Vagina (tissue), 2 donors: ENCODE measurements at places on chromosomes 16 and 17.
A peak's percentile ranks its signal among the peaks of the same experiment; 100 is the strongest.

- no peak for DNase-seq
Observed at GRCh38 chr17:40417609-40418427, at the start of gene TOP2A. Gene TOP2A (minus strand): TSS chr17:40417896. CDS start chr17:40417791, 105 bp downstream.

GRCh38 chr16:79261481-79261940 is 339.0 kb downstream of the MAF start:
- no peak for DNase-seq

GRCh38 chr17:29582254-29582765 is 7.1 kb downstream of the GIT1 start:
- DNase-seq: no peak

- no peak for DNase-seq
Observed at GRCh38 chr16:78091419-78091818, 8.0 kb upstream of the WWOX start.

DNA sequence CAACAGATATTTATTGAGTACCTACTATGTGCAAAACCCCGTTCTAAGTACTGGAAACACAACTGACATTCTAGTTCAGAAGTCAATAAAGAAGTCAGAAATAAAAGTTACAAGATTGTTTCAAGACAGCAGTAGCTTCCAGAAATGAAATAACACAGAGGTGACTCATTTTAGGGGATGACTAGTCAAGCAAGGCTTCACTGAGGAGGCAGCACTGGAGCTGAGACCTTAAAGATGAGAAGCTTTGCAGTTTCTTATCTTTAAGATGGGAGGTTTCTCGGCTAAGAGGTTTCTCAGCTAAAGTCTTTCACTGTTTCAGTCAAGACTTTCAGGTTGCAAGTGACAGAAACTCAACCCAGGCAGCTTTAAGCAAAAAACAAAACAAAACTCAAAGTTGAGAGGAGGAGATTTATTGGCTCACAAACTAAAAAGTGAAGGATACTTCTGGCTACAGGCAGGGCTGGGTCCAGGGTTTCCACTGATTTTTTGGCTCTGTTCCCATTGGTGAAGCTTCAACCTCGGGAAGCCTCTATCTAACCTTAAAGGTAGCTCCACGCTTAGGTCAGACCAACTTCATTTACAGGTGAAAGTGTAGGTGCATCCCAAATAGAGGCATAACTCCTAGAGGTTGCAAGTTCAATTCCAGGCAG is 7.4 kb upstream of the MMP2 start:
- DNase-seq: no peak

GRCh38 chr16:83356266-83356665 is 451.5 kb upstream of the HSBP1 start:
- DNase-seq: no peak

GRCh38 chr16:31471875-31472708 is at the start of gene TGFB1I1:
Gene TGFB1I1 (plus strand): TSS chr16:31472152. CDS start chr16:31472189, 37 bp downstream.
- no peak for DNase-seq

GRCh38 chr16:61606581-61606980 is 429.7 kb downstream of the CDH8 start:
- DNase-seq: no peak

DNA sequence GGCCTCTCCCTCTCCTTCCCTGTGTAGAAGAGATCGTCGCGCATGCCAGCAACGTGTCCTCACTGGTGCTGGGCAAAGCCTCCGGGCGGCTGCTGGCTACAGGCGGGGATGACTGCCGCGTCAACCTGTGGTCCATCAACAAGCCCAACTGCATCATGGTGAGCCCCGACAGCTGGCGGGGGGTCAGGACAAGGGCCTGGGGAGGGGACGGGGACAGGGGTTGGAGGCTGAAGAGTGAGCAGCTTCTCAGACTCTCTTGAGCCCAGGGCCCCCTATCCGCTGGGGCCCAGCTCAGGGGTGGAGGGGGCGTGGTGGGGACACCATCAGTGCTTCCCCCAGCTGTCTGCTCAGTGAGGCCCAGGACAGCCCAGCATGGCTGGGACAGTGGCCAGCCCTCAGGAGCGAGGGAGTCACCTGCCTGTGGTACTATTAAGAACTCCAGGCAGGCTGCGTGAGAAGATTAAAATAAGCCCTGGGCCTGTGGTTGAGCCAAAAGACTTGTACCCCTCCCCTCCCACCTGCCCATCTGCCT is 6.2 kb downstream of the KATNB1 start:
- no peak for DNase-seq

- no peak for DNase-seq
Observed at GRCh38 chr17:929586-929985, 50.0 kb downstream of the NXN start.

DNA sequence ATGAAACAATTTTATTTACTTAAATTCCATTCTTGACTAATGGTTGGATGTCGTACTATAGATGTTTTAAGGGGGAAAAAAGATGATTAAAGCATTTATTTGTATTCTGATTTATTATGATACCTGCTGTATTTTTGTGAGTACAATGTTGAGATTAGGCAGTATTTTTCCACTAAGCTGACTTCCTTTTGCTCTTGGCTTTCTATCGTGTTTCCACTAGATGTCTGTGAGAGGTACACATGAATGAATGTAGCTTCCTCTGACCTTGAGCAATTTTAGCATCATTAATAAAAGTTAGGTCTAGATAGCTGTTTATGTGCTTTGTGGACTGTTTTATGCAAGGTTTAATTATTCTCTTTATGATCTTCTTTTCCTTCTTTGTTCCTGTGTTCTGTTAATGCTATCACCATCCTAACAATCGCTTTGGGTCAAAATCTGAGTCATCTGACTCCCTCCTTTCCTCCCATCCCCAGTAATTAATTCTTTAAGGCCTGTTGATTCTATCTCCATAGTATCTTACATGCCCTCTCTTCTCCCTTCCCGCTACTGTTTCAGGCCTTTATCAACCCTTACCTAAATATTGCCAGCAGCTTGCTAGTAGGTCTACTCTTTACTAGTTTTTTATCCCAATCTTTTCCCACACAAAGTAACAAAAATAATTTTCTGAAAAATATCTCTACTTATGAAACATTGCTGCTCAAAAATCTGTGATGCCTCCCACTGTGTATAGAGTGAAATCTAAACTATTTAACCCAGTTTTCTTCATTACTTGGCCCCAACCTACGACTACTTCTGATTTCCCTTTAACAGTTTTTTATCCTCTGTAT is 76.0 kb downstream of the VMP1 start:
- no peak for DNase-seq

DNA sequence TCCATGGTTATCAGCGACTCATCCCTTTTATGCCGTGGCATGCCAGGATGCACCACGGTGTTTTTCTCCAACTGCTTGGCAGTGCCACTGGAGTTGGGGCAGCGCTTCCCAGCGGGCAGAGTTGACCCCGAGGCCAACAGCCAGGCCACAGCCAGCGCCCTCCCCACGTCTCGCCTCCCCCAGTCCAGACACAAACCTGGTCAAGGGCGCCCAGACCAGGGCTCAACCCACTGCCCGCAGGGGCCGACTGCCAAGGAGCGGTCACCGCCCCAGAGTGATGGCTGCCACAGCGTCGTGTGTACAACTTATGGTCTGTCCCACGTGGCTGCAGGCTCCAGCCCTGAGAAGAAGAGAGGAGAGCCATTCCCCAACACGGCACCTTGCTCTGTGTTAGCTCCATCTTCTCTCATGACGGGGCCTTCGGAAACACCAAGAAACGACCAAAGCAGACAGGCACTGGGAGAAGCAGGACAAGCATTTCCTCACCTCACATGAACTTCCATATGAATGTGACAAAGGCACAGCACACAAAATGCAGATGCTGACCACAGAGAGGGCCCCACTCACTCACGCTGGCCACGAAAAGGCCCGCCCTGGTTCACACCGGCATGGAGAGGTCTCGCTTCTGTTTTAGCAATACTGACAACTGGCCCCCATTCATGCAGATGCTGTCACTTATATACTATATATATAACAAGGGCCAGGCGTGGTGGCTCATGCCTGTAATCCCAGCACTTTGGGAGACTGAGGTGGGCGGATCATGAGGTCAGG is 27.0 kb downstream of the AXIN1 start:
- no peak for DNase-seq

GRCh38 chr17:2563061-2563460 is 30.4 kb upstream of the PAFAH1B1 start:
- peak; percentile 86 for DNase-seq

DNA sequence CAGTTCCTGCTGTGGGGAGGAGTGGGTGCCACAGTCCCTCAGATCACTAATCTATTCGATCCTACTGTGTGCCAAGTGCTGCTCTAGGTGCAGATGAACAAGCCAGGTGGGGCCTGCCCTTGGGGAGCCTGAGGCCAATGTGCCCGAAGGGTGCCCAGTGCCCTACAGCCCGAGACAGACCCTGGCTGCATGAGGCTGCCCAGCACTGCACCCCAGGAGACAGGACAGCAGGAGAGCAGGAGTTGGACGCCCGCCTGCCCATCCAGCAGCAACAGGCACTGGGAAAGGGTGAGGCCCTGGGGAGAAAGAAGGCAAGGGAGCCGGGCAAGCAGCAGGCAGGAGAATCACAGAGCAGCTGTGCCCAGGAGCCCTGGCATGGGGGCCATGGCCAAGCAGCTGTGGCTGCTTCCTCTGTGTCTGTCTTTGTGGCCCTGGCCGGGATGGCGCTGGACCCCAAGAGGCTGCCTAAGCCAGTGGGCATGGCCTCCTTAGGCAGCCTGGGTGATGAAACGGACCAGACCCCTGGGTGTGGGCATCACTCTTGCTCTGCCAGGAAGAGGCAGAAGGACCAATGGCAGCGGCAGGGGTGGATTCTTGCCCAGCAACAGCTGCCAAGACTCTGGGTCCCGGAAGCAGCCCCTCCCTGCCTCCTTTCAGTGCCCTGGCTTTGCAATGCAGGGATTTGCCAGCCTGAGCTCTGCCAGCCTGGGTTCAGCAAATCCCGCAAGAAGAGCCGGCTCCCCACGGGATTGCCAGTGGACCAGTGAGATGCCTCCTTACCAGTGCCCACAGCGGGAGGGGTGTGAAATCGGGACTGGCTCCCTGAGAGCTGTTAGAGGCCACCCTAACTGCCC is 179.6 kb upstream of the TNRC6C start:
- DNase-seq: no peak

DNA sequence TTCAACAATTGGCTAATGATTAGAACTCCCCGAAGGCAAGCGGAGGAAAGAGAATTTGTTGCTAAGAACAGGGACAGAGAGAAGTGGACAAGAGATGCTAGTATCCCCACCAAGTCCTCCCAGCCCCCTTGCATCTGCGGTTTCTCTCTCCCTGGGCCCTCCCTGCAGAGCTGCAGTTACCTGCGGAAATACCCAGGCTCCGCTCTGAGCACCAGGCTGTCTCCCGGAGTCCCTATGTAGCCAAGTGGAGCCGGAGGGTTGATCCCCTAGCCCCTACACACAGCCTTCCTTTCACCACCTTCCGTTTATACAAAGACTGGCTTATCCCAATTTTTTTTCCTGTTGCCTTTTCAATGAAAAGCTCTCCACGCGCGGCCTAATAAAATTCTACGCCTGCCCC is 834.4 kb downstream of the KCNJ2 start:
- no peak for DNase-seq

GRCh38 chr17:1264196-1264595 is 6.0 kb upstream of the BHLHA9 start:
- DNase-seq: no peak

GRCh38 chr17:34154961-34155730 is 99.9 kb upstream of the CCL2 start:
- no peak for DNase-seq

GRCh38 chr16:31496670-31497069 is 11.5 kb downstream of the RUSF1 start:
- no peak for DNase-seq

DNA sequence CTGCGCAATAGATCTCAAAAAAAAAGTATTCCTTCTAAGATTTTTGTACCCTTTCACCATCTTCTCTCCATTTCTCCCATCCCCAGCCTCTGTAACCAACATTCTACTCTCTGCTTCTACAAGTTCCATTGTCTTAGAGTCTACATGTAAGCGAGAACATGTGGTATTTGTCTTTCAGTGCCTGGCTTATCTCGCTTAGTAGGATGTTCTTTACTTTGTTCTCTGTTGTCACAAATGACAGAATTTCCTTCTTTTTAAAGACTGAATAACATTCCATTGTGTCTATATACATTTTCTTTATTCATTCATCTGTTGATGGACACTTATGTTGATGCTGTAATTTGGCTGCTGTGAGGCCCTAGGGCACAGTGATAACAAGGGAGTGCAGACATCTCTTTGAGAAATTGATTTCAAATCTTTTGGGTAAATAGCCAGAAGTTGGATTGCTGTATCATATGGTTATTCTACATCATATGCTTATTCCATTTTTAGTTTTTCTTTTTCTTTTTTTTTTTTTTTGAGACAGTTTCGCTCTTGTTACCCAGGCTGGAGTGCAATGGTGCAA is 37.7 kb upstream of the MYH10 start:
- no peak for DNase-seq

DNA sequence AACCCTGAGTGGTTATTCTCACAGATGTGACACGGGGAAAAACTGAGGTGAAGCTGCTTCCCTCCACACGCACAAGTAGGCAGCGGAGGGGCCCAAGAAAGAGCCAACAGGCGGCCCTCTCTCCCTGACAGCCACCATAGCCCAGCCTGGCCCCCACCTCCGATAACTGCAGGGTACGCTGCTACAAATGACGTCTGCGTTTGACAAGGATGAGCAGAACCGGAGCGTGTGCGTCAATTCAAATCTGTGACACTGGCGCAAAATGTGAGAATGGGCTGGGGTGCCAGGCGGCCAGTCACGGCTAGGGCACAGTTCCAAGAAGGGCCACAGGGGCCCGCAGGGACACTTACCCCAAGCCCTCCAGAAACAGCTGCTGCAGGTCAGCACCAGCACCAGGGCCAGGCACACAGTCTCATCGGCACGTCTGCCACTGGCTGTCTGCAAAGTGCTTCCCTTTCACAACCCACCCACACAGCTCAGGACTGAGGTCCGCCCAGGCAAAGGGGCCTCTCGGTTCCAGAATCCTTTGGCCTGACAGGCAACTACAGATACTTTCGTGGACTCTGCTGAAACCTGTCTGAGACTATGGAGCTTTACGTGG is 14.4 kb downstream of the AXIN1 start:
- DNase-seq: no peak

- no peak for DNase-seq
Observed at GRCh38 chr17:80959330-80960036, 32.2 kb upstream of the CHMP6 start.
